ENCODE measurements at places on chromosomes 2 and 18.

- no peak for DNase-seq
Observed at GRCh38 chr18:47397671-47398319, 146.3 kb upstream of the SKOR2 start.

DNA sequence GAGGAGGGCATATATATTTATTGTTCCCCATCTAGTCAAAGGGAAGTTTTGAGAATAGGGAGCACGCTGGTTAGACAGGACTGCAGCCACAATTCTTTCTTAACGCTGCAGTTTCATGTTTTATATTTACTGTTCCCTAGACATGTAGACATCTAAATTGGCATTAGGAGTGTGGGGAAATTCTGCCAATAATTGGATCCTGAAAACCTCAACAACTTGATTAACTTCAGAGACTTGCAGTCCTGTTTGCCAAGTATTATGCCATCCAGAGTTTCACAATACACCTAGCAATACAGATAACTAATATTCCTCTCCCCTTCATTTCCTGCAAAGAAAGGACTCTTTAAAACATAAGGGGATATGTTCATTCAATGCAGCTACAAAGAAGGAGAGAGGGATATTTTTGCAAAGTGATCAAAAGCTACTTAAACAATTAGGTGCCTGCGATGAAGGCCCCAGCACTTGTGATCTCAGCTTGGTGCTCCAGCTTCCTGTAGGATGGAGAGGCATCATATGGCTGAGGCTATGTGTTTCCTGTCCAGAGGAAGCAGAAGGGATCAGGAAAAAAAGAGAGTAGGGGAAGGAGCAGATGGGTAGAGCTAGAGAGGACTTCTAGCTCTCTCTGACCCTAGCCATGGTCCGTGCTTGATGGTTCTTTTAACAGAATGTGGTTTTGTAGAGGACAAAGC, 264.4 kb downstream of the MTX2 start:
- no peak for DNase-seq

GRCh38 chr2:20543469-20544152, 96.7 kb downstream of the RHOB start:
- no peak for DNase-seq

DNA sequence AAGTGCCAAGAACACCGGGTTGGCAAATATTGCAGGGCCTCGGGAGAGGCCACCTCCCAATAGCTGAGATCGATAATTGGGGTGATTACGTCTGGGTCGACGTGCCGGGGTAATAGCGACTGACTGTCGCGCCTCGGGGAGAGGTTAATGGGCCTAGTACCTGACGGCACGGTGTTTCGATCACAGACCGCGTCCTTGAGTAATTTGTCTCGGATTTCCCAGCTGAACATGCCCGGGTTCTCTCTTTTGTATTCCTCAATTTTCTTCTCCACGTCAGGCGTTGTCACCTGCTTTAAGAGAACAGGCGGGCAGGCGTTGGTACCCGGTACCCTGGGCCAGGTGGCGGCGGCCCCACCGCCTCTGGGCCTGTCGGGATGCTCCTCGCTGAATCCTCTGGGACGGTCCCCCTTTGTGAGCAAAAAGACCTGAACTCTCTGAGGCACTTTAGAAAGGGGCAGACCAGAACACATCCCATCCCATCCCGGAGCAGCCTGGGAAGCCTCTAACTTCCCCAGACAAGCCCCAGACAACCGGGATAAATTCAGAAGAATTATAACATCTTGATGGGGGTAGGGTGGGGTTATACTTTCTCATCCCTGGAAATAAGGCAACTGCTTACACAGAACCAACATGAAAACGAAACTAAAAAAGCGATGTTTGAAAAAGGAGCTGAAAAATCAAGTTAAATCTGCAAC, 3.3 kb downstream of the PAX3 start:
- no peak for DNase-seq

DNA sequence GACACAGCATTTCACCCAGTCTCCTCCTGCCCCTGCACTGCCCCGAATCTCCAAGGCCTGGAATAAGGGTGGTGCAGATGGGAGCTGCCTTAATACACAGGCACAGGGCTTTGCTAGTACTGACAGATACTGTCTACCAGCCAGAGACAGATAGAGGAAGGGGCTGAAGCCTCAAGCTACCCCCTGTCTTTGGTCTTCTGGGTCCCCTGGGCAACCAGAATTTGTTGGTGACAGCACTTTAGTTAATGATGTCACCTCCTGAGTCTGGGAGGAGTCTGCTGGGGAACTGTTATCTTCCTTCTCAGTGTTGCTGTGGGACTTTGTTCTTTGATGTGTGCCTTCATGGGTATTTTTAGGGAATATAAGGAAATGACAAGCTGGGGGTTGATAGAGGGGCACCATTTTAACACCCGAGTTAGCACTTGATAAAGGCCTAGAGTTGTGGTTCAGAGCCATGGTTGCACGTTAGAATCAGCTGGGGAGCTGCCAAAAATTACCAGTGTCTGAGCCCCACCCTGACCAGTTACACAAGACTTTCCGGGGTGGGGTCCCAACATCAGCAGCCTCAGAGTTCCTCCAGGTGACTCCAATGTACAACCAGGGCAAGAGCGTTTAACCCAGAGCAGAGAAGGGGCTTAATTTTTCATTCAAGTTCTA, 136.8 kb downstream of the SMAD7 start:
- no peak for DNase-seq

DNA sequence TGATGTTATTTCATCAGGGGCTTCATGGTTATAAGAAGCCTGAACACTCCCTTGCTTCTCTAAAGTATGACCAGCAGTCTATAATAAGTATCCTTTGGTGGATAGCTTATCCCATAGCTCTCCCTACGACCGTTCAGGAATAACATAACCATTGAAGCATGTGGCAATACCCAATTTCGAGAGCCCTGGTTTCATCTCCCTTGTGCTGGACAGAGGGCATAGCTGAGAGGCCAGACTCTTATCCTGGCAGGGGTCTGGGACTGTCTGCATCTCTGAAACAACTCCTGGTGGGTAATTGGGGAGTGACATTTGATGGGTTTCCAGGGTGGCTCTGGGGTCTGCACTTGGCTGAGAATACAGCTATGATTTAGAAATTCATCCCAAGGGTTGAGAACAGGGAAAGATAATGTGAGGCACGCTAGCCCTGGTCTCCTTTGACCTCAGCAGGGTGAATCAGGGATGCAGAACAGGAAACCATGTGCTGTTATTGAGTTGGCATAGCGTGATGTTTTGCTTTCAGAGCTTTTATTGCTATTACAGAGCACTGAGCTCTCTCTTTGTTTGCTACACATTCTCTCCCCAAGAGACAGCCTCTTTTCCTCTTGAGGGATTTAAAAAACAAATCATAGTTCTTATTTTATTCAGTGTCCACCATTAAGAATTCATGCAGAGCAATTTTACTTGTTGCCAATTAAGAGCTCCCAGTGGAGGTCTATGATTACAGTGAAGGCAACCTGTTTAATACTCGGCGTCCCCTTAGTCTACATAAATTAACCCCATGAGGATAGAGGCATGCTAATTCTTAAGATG, 274.5 kb downstream of the NCKAP5 start:
- peak; percentile 91 for DNase-seq

DNA sequence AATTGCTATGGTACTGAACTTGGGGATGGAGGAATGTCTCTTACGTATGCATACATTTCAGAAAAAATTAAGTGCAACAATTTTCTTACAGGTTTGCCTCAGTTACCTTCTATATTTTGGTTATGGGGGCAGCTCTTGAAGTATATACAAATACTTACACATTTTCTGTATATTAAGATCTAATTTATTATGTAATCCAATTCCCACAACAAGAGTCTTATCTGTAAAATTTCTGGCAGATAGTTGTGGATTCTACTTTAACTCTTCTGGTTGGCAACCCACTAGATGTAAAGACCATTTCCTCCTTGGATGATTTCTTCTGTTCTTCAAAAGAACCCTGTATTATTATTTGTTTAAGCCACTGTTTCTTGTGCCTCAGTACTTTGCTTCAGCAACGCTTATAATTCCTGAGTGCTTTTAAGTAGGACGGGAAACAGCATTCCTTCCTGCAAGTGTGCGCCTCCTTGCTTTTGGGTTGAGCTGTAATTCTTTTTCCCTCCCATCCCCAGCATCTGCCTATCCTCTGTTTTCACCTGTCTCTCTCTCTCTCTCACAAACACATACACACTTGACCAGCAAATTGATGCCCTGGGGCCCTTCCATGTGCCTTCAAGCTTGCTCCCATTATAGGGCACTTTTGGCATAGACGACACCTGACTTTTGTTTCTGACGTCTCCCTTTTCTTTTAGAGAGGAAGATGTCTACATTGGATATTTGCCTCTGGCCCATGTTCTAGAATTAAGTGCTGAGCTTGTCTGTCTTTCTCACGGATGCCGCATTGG, 61.4 kb downstream of the ACSL3 start:
- DNase-seq: peak; percentile 22

- DNase-seq: no peak
Observed at GRCh38 chr2:46913471-46914381, 1.9 kb downstream of the MCFD2 start.

- no peak for DNase-seq
Observed at GRCh38 chr2:109342930-109343329, 213.9 kb downstream of the SH3RF3 start.

- peak; percentile 83 for DNase-seq
Observed at GRCh38 chr2:223081789-223082188, 29.8 kb downstream of the KCNE4 start.

- no peak for DNase-seq
Observed at GRCh38 chr2:68390586-68390985, 25.5 kb downstream of the PLEK start.

DNA sequence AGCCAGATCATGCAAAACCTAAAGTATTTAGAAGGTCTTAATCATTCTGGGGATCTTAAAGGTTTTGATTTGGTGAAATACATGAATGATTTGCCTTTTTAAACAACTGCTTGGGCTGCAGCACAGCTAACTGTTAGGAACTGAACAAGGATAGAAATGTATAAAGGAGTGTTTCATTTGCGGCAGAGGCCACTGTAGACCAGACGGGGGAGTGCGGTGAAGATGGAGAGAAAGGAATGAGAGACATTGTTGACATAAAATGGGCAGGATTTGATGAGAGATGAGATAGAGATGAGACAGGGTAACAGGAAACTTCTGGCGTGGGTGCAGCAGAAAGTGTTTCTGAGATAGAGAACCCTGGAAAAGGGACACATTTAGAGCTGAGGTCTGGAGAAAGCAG, 308.1 kb downstream of the TMX3 start:
- no peak for DNase-seq

DNA sequence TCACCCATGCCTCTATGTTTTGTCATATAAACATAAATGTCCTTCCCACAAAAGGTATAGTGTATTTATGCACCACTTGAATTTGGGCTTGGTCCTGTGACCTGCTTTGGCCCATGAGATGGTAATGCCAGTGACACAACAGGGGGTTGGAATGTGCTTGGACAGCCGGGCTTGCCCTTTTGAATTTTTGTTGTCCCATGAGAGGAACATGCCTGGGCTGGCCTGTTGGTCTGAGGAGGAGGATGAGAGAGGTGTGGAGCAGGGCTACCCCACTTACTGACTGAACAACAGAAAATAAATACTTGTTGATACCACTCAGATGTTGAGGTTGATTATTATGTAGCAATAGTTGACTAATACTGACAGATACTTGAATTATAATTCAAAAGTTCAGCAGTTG, 63.2 kb upstream of the TCF4 start:
- DNase-seq: no peak

GRCh38 chr2:207603486-207603885, 21.7 kb downstream of the METTL21A start:
- DNase-seq: no peak

- peak; percentile 19 for DNase-seq
Observed at GRCh38 chr2:240250985-240251847, 110.8 kb upstream of the OTOS start.

DNA sequence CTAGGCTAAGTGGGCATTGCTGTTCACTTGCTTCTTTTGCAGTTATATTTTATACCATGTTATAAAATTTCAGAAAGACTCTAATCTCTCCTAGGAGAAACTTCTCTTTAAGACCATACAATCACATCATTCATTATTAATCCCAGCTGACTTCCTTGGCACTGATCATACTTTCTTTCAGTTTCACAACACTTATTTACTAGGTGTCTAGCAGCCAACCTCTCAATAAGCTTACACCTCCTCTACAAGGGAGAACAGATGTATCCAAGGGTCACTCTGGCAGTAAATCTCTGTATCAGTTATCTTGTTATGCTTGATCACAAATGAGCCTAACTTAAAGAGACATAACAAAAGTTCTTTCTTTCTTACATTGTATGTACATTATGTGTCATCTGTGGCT, 69.8 kb upstream of the EPB41L5 start:
- DNase-seq: no peak

DNA sequence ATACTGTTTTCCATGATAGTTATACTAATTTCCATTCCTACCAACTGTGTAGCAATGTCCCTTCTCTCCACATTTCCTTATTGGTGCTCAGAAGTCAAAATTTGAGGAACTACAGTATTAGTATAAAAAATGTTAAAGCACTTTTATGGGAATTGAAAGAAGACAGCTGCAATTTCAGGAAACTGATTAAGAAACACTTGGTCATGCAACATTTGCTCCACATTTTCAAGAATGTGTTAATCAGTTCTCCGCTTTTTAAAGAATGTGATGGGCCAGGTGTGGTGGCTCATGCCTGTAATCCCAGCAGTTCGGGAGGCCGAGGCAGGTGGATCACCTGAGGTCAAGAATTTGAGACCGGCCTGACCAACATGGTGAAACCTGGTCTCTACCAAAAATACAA, 33.6 kb upstream of the MGAT4A start:
- DNase-seq: no peak

GRCh38 chr2:86029873-86030272, 75.8 kb downstream of the POLR1A start:
- DNase-seq: no peak

DNA sequence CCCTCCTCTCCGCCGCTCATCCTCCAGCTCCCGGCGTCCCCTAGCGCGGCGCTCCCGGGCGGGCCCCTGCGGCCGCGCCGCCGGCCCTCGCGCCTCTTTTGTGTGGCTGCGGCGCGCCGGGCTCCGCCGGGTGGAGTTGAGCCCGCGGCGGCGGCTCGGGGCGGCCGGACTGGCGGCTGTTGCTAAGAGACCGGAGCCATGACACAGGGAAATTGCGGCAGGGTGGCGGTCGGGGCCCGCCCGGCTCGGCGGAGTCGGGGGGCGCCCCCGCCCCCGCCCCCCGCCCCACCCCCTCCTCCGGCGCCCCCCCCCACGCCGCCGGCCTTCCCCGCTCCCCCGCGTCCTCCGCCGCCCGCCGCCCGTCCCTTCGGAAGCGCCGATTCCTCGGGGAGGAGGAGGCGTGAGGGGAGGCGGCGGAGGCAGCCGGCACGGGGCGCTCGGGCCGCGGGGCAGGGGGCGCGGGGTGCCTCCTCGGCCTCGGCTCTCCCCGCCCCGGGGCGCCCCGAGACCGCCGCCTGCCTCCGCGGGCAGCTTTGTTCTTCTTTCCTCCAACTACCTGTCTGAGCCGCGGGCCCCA, at the start of gene TMEM200C:
Gene TMEM200C, minus strand, starts transcription at position 224 of the 577 bp plus-strand sequence. CDS start 3,459 bp downstream, outside the sequence.
- peak; percentile 50 for DNase-seq

Measured in DMS79 (cell line).